ENCODE measurements at places on chromosomes 6 and 20.

- no peak for DNase-seq
Measured at GRCh38 chr6:148358196-148358785, 15.7 kb downstream of the SASH1 start.

DNA sequence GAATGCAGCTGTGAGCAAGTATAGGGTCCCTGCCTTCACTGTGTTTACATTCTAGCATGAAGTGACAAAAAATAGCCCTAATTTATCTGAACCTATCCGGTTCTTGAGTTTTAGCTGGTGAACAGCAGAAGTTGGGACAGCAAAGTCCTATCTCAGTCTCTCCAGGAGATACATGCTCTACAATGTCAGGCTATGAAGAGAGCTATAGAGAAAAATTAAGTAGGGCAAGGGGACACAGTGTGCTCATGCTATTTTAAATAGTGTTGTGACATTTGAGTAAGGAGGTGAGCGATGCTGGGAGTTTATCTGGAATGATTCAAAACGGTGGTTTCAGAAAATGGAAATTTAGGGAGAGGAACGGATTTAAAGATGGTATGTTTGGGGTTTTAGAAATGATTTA is 20.4 kb downstream of the SRPK1 start:
- no peak for DNase-seq

GRCh38 chr6:158813032-158813431 is 6.1 kb downstream of the EZR start:
- DNase-seq = no peak

DNA sequence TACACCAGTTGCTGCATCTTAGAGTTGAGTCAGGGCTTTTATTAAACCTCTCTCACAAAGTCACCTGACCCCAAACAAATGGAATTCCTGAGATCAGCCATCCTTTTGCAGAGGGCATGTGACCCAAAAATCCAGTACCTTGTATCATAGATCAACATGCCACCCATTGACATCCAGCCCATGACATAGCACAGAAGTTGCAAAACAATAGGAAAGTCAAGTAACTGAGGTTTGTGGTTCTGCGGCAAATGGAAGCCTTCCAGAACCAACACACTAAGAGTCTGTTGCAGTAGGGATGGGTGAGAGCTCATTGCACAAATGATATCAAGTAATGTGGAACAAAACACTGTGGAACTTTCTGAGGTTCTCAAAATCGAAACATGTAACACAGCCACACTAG is 111.2 kb downstream of the PDE7B start:
- no peak for DNase-seq

GRCh38 chr6:12801141-12801540 is 84.6 kb downstream of the PHACTR1 start:
- DNase-seq = no peak

- DNase-seq = no peak
Measured at GRCh38 chr20:31602431-31602778, 2.7 kb upstream of the ID1 start.

- DNase-seq = no peak
Measured at GRCh38 chr20:8969146-8969583, 99.7 kb upstream of the PLCB4 start.

DNA sequence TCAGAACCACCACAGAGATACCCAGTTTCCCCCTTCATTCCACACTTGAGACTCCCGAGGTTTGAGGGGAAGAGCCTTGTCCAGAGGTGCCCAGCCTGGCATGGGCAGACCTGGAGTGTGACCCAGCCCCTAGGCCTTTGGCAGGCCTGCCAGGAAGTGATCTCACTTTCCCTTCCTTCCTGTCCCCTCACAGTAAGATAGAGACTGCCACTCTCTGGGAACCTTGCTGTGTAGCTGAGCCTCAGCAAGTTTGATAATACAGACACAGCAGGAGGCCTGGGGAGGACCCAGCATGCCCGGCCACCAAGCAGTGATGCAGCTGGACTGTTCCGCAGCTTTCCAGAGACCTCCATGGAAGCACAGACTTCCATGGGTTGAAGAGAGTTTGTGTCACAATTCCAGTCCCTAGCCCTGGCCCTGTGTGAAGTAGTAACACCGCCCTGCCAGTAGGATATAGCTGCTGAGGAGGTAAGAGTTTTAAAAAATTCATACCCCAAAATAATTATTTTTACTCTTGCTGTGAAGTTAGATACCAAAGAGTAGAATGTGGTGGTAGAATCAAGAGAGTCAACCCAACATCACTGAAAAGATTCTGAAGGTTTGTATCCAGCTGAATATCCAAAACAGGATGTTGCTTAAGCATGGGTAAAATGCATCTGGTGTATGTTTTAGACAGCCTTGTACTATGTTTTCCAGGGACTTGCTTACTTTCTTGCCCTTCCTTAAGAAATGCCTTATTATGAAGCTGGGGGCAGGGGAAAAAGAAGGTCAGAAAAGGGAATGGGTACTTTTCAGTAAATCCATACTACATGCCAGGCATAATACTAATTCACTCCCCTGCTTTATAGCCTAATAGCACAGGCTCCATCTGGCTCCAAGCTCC is 16.3 kb downstream of the PKIG start:
- DNase-seq = no peak

Data from DMS153 (cell line).